ENCODE measurements at places on chromosomes 3 and 15.
A peak's percentile ranks its signal among the peaks of the same experiment; 100 is the strongest.

DNA sequence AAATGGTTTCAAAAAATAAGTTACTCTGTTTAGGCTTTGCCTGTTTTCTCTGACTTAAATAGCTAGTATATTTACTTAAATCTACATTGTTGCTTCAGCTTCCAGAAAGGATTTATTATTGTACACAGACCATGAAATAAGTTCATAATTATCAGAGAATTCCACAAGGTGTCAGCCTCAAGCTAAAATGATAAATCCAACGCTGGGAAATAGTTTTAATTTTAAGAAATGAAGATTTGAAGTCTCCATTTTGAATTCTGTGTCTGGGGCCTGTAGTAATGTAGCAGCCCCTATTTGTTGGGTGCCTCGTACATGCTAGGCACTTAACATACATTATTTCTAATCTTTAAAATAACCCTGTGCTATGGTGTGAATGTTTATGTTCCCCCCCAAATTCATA is 92.6 kb upstream of the KCNMB2 start:
- DNase-seq: no peak

- no peak for DNase-seq
Observed at GRCh38 chr3:40088527-40089170, 220.9 kb upstream of the EIF1B start.

DNA sequence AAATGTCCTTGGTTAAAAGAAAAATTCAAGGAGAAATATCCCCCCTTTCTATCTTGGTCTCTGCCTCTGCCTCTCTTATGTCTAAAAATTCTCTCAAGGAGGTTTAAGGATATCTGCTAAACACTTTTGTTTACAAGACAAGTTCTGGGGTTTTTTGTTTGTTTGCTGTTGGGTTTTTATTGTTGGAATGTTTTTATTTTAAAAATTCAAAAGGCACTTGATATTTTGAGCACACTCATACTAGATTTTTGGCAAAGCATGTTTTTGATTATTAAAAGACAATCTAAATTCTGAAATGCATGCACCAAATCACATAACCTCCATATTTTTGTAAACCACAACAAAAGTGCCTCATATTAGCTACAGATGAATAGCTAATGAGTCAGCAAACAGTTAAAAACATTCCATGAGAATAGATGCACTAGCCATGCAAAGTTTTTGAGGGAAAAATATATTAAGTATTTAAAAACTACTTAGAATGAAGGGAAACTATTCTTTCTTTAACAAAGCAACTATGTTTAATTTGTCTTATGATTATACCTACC is 84.6 kb downstream of the ZBTB20 start:
- DNase-seq: no peak

DNA sequence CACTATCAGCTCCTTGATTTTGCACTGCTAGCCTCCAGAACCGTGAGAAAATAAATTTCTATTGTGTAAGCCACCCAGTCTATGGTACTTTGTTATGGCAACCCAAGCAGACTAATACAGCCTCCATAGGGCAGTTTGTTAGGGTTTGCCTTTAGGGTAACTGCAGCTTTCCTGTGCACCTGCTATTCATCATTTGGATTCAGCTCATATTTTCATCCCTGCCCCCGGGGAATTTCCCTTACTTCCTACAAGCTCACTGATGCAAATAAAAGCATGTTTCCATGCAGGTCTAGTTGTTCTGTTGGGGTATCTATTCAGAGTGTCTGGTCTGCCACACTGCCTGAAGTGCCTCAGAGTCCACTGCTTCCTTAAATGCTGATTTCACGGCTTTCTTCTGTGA is 48.6 kb upstream of the ATOSA start:
- no peak for DNase-seq

GRCh38 chr3:69048990-69049389 is 3.1 kb downstream of the TMF1 start:
- DNase-seq: no peak

DNA sequence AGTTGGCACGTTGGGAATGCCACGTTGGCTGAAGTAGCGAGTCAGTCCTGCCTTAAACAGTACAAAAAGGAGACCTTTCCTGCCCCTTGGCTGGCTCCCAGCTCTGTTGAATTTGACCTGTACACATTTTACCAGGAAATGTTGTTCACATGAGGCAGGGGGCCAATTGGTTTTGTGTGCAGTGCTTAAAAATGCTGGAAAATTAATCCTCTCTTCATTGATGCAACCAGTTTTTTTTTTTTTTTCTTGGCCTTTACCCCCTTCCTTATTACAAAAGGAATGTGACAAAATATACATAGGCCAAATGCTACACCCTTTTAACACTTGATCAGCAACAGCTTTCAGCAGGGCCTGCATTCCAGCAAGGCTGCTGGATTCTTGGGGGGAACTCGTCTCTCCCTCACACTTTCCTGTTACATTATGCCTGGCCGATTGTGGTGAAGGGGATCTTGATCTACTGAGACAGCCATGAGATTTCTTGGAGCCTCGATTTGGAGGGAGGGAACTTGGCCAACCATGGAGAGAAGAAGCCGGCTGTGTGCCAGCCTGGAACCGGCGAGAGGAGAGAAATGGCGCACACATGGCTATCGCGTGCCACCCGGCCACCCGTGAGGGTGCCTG is 93.1 kb downstream of the DNASE1L3 start:
- DNase-seq: no peak

- DNase-seq: no peak
Observed at GRCh38 chr3:58658508-58658907, 8.1 kb downstream of the FAM3D start.

- peak; percentile 33 for DNase-seq
Observed at GRCh38 chr15:39172380-39173281, 408.2 kb upstream of the THBS1 start.

DNA sequence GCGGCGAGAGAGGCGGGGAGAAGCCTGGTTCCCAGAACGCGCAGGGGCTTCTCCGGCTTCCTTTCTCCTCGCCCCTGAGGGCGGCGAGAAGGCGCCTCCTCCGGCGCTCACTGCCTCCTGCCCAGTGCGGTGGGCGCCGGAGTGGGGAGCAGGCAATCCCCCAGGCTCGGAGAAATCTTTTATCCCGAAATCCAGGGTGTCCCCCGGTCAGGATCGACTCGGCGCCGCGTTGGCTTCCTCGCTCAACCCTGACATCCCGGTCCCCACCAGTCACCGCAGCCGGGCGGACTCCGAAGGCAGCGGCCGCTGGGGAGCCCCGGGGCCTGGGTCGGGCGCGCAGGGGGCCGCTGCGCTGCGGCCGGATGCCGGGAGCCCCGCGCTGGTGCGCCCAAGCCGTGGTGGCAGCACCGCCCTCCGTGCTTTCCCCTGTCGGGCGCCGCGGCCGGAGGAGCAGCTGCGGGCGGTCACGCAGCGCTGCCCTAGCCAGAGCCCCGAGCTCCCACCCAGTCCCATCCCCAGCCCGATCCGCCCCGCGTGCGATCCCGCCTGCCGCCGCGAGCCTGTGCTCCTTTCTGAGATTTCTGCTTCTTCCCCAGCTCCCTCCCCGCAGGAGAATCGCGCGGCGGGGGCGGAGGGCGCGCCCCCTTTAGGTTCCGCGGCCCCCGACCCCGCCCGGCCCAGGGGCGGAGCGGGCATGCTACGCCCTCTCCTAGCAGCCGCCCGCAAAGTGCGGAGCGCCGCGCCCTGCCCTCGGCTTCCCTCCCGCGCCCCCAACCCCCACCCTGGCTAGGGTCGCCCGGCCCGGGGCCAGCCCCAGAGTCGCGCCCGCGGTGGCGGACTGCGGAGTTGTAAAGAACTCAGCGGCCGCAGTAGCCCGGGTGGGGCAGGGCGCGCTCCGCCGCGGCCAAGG is 683 bp upstream of the CACNA2D3 start:
- DNase-seq: no peak

All from globus pallidus (tissue), 1 donor.